Suprapubic skin (tissue), 4 donors: ENCODE measurements at places on chromosomes 5 and 9. TPM values are rescaled to one million over a fixed set of nuclear protein-coding genes. Genes with fewer than 3 reads are reported as not detected.

GRCh38 chr9:4837261-4838188 lies 44.8 kb downstream of the RCL1 start:
- DNase-seq: no peak

GRCh38 chr5:6644794-6645241 lies 11.6 kb downstream of the SRD5A1 start:
- no peak for DNase-seq

GRCh38 chr9:87766697-87767096 lies 40.8 kb downstream of the CTSL start:
- no peak for DNase-seq

DNA sequence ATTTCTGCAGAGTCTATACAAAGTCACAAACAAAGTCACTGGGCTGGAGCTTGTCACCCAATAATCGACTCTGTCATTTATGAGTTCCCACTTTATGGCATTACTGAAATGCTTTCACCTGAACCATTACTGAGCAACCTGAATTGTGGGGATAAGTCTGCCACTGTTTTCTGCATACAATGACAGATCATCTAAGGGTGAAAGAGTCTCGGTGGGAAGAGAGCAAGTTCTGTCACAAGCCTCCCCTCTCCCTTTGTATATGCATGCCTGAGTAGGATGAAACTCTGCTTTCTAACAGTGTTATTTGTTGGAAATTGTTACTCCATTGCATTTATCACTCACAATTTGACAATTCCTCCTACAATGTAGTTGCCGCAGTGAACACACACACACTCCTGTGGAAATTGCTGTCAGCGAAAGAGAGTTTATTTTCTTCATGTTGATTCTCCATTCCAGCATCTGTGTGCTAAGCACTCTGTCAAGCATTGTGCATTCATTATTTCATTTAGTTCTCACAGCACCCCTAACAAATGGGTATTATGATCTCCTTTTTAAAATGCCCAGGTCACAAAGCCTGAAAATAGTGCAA lies 1732.4 kb upstream of the CDH6 start:
- DNase-seq: no peak

DNA sequence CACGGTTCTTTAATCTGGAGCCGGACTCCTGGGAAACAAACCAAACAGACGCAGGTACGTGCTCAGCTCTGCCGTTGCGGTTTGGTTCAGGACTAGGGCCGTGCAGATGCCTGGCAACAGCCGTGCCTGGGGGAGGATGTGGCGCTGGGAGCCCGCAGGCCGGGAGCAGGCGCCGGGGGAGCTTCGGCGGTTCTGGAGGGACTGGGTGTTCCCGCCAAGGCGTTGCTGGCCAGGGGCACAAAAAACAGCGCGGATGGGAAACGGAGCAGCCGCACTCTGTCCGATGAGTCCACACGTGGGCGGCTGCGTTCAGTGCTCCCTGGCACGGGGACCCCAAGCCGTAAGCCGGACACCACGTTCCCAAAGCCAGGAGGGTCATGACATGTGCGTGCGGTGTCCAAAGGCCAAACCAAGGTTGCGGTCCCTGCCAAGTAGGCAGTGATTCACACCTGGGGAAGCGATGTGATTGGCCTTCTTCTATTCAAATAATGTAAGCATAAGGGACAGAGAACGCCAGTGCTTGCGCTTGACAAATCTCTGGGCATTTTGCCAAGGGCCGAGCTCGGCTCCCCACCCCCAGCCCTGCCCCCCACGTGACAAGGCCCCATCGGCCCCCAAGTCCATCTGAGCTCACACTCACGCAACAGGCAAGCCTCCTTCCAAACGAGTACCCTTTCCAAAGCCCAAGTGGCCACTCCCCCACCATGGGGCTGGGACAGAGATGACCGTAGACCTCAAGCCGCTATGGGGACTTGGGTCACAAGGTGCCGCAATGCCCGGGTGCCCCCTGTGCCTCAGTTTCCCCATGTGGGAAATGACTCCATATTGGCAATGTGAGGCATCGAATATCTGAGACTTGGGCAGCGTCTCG lies 49.7 kb upstream of the NKD2 start:
- peak; percentile 77 for DNase-seq

DNA sequence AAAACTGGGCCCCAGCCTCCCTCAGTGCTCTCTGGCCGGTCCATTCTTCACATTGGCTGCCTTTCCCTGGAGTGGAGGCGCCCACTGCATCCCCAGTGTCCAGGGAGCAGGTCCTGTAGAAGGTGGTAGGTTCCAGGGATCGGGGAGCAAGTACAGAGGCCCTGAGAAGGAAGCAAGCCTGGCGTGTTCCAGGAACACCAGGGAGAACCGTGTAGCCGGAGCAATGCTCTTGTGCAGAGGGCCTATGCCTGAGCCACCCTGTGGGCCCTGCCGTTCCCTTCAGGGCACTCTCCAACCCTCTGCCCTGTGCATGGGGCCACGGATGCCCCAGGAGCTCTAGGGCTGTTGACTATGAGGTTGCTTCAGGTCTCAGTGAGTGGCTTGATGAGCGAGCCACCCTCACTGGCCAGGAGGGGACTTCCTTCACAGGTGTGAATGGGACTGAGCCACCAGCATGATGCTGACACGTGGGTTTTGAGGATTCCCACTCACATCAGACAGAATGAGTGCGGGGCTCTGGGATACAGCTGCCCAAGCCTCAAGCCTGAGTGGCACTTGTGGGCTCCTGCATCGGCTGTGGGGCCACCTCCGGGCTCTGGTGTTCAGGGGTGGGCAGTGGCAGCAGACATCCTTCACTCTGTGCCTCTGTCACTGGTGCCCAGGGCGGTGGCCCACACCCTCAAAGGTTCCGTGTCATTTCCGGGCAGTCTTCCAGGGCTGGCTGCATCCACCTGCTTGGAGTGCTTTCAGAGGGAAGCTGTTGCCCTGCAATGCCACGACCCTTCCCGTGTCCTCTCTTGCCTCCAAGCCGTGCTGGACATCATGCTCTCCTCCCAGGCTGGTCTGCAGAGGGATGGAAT lies 54.4 kb downstream of the ADAMTS2 start:
- peak; percentile 59 for DNase-seq

DNA sequence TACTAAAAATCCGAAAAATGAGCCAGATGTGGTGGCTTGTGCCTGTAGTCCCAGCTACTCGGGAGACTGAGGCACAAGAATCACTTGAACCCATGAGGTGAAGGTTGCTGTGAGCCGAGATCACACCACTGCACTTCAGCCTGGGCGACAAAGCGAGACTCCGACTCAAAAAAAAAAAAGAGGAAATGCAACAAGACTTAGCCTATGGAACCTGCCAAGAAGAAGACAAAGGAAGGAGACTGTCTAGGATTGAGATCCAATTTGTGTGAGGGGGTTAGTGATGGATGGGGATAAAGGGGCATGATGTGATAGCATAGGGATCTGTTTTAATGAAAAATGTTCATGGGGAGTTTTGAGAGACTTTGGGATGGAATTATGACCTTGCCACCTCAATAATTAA lies 72.9 kb downstream of the RAB24 start:
- DNase-seq: no peak

GRCh38 chr5:82470185-82470994 lies 192.2 kb upstream of the RPS23 start:
- DNase-seq: no peak

GRCh38 chr5:54679686-54680085 lies 162.1 kb downstream of the SNX18 start:
- DNase-seq: no peak

DNA sequence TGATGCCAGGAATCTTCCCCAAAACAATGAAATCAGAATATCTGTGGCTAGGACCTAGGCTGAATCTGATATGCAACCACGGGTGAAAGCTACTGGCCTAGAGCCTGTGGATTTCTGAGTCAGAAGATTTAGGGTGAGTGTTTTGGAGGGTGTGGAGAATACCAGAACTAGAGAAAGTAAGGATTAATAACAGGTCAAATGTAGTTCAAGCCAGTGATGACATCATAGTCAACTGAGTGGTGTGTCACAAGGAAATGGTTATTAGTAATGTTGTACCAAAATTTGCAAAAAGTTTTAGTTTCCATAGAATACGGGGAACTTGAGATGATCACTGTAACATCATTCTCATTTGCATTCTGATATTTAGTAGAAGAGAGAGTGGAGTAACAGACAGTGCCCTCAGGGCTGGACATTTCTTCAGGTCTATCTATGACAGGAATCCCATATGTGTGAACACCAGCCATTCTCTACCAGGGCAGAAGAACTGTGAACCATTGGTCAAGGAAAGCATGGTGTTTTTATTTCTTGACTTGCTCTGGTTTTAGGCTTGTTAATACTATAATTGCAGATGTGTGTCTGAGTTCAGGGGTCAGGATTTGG lies 3.7 kb downstream of the GALNT12 start:
- DNase-seq: no peak

DNA sequence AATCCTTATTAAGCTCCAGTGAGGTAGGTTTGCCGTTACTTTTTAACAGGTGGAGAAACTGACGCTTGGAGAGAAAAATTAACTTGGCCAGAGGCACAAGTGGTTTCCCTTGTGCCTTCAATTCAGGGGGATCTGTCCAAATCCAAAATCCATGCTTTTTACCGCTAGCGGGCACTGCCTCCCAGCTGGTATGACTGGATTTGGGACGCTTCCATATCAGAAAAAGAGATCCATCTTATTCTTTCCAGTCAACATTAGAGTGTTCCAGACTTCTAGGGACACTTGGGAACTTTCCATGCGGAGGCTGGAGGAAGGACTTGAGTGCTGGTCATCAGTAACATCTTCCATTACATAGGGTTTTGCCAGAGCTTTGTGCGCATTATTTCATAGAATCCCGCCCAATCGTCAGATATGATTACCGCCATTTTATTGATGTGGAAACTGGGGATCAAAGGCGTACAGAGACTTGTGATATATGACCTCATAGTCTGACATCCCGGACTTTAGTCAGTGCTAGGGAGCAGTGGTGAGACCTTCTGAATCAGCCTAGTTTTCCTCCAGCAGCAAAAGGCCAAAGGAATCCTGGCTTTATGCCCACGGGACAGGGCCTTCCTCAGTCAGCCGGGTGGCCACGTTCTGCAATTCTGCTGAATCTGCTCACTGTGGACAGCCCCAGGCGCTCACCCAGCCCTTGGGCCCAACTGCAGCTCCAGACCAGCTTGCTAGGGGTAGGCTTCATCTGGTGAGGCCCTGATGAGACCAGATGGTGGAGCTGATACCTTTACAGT lies 1.1 kb upstream of the GNPDA1 start:
- no peak for DNase-seq

DNA sequence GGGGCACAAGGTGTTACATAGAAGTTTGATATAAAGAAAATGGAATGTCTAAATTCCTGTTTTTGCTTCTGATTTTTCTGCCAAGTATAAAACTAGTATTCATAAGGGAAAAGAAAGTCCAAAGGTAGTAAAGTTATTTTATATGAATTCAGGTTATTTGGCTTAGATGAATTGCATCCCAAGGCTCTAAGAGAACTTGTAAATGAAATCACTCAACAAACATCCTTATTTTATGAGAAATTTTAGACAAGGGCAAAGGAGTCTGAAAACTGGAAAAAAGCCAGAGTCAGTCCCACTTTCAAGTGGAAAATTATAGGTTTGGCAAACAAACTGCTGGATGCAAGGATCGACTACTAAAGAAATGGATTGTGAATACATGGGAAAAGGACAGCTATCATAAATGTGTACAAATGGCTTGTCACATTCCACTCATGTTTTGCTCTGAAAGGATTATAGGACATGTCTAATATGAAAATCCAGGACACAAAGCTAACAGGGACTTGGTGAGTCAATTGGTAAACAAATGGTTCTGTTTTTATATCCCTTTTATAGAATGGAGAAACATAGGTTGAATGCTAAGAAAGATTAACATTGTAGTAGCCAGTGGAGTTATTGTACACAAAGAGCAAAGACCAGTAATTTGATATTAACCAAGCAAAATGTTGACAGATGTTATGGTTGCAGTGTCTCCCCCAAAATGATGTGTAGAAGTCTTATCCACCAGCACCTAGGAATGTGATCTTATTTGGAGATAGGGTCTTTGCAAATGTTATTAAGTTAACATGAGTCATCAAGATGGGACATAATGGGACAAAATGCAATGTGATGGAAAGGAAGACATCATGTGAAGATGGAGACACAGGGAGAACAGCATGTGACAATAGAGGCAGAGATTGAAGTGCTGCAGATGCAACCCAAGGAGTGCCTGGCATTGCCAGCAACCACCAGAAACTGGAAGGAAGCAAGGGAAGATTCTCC lies 495.7 kb downstream of the TLE1 start:
- no peak for DNase-seq

- DNase-seq: no peak
These were observed 13.9 kb upstream of the ADAMTSL1 start for GRCh38 chr9:18459962-18460584.

DNA sequence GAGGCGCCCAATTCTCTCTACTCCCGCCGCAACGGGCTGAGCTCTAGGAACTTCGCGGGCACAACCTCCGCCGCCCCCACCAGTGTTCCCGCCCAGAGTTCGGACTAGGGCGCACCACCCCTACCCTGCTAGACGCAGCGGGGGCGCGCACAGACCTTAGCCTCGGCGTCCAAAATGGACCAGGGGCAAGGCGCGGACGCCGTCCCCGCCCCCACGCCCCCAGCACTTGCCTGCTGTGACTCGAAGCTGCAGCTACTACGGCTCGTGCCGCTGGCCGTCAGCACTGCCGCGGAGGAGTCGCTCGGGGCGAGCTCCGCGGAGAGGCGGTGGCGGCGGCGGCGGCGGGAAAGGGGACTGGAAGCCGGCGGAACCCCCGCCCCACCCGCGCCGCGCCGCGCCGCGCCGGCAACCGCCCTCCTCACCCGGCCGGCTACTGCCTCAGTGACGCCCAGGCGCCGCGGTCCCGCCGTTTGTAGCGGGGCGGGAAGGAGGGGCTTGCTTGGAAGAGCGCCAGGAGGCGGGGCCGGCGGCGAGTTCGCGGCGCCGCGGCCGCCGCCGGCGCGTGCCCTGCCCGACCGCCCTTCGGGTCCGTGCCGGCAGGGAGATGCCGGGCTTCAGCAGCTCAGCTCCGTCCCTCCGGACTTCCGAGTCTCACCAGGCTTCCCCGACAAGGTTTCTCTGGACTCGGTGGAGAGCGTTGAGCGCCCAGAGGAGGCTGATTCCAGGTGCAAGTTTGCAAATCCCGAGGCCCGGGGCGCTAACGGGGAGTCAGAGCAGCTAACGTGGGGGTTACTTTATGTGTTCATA lies 4.5 kb downstream of the ELAVL2 start:
- DNase-seq: no peak

- DNase-seq: no peak
These were observed 1.6 kb downstream of the TDRD7 start for GRCh38 chr9:97413462-97413861.

GRCh38 chr5:28216939-28217360 lies 1178.6 kb upstream of the CDH9 start:
- DNase-seq: no peak

DNA sequence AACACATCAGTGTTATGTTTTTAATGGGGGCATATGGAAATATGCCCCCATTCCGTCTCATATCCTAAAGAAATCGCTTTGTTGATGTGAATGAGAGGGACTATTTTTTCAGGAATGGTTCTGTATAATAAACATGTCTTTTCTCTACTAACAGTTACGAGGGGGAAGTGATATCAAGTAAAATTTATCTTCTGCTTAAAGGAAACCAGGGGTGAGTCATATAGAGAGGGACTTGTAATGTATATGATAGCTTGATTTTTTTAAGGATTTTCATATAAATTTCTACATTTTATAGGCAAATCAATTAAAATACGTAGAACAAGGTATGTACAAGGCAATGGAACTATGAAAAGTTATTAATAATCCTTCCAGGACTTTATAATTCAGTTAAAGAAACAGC lies 207.1 kb downstream of the SEMA5A start:
- no peak for DNase-seq

KIF4B gene
- total RNA-seq: not detected

TAF1L gene
- total RNA-seq: not detected

RALGPS1 gene
- 86.7 TPM for total RNA-seq

HTR1A gene
- total RNA-seq: not detected

EGFL7 gene
- total RNA-seq: 39.5 TPM

TMC1 gene
- total RNA-seq: not detected

IL7R gene
- 0.73 TPM for total RNA-seq

DNAH5 gene
- total RNA-seq: 0.21 TPM

PDGFRB gene
- total RNA-seq: 51.4 TPM

GFI1B gene
- not detected for total RNA-seq
